Forelimb muscle (tissue), 1 donor: ENCODE measurements at places on chromosomes 12 and 14.

DNA sequence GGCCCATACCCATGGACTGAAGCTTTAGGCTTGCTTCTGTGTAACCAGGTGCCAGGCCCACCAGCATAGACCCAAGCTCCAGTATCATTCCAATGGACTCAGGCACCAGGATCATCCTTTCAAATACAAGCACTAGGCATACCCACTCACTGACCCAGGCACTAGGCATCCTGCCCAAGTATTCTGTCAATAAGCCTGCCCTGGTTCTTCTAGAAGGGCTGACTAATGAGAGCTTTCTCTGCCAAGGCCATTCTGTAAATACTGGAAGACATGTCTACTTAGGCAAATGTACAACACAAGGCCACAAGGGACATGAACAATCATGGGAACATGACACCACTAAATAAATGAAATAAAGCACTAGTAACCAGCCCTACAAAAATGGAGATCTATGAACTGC, 352.2 kb downstream of the FSCB start:
- DNase-seq, result no peak

DNA sequence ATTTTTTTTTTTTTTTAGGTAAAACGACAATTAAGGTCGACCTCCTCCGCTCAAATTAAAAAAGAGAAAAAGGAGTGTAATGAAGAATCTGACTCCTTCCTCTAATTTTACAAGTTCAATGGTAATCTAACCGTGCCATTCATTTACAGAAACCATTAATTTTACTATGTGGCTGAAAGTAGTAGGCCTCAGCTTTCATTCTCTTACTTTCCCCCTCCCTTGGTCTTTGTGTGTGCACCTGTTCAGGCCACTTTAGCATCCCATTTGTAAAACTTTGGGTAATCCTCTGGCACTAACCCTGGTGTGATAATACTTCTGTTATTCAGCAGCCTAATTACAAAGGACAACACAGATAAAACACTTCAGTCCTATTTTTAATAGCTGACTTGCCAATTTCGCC, 128.1 kb downstream of the ASCL1 start:
- DNase-seq, result no peak

DNA sequence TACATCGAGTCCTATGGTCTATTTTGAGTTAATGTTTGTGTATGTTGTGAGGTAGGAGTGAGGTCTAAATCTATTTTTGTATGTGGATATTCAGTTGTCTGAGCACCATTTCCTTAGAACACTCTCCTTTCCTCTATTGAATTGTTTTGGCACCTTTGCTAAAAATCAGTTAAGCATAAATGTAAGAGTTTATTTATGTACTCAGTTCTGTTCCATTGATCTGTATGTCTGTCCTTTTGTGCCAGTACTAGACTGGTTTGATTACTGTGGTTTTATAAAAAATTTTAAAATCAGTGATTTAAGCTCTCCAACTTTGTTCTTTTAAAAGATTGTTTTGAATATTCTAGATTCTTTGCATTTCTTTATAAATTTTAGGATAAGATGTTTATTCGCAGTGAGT, 70.1 kb upstream of the PCNX4 start:
- no peak for DNase-seq

- DNase-seq, result no peak
Observed at GRCh38 chr12:64912516-64913255, 88.2 kb downstream of the TBC1D30 start.

GRCh38 chr12:17035372-17035771, 429.4 kb upstream of the LMO3 start:
- DNase-seq, result no peak

DNA sequence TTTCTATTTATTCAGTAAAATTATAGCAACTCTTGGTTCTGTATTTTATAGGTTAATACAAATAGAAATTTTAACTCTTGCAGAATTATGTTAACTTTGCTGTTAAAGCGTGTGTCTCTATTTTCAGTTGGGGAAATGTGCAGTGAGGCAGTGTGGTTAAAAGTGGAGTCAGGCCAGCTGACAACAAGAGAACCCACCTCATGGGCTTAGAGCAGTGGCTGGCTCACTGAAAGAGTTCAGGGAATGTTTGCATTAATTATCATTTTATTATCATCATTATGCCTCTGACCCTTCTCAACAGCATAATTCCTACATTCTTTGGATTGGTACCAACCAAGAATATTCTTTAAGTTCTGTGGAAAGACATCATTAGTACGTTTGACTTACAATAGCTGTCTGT, 163.8 kb downstream of the DERA start:
- DNase-seq, result no peak

GRCh38 chr12:6827437-6827911, 733 bp upstream of the P3H3 start:
- DNase-seq, result peak; percentile 32

GRCh38 chr14:74444866-74445265, 18.9 kb upstream of the SYNDIG1L start:
- DNase-seq, result no peak

GRCh38 chr14:68976160-68977067, 2.7 kb downstream of the ACTN1 start:
- no peak for DNase-seq

DNA sequence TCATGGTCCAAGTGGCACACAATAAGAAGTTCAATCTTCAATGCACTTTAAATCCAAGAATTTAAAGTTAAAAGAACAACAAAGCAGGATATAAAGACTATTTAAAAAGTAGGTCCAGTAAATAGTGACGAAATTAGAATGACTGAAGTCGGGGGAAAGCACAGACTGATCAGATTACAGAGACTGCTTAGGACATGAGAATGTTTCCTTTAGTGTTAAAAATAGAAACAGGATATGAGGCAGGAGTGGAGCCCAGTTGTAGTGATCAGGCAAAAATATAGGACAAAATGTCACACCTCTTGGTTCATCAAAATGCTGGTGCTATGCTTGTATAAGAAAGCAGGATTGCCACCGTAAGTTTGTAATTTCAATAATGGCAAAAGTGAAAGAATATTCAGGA, 52.2 kb upstream of the CD163 start:
- no peak for DNase-seq

- no peak for DNase-seq
Observed at GRCh38 chr14:50068496-50068895, 47.9 kb downstream of the VCPKMT start.

- no peak for DNase-seq
Observed at GRCh38 chr14:93113678-93114067, 2.1 kb downstream of the ITPK1 start.

DNA sequence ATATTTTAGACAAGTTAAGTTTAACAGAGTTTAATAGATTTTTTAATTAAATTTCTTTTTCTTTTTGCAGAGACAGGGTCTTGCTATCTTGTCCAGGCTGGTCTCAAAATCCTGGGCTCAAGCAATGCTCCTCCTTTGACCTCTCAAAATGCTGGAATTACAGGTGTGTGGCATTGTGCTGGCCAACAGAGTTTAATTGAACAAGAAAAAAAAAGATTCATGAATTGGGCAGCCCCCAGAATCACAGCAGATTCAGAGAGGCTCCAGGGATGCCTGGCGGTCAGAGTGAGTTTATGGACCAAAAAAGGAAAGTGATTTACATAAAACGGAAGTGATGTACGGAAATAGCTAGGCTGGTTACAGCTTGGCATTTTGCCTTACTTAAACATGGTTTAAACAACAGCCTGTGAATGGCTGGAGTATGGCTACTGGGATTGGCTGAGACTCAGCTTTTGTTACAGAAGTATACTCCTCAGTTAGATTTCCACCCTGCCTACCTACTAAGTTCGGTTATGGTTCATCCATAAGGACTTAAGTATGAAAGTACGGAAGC, 14.5 kb upstream of the TESPA1 start:
- no peak for DNase-seq

DNA sequence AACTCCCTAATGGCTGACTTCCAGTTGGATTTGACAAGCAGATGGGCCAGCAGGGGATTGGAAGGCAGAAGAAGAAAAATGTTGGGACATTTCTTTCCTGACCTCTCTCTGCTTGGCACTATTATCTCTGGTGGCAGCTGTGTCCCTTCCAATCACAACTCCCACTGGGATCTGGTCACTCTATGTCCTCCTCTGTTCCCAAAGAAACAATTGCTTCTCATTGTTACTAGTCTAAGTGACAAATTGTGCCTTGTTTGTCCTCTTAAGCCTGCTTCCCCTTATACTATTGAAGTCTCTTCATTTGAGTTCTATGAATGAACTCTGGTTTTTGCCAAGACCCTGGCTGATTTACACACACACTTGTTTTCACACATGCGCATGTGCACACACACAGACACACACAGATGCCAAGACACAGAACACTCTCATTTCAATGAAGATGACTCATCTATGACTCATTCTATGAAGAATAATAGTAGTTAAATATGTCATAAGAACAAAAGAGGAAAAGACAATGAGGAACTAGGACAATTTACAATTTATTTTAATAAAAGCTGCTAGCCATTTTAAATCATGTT, 83.0 kb upstream of the FAR2 start:
- DNase-seq, result no peak

DNA sequence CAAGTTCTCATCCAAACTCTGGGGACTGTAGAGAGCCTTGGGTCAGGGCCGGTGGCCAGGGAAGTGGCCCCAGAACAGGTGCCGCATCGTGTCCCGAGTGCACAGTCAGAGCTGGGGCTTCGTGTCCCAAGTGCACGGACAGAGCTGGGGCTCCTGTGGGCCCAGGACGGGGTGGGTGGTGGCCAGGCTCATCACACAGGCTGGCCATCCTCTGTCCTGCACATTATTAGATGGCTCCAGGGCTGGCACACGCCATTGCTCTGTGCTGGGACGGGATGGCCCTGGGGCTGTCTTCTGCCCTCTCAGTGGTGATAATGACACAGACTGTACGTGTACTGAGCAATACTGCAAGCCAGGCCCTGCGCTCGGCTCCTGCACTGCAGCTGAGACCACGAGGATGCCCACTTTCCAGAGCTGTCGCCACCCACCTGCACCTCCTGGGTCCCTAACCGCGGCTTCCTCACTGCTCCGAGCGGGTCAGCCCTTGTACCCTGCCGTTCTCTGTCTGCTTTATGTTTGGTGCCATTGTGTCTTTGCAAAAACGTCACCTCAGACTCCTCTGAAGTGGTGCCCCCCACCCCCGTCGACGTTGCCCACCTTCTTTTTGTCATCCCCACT, 1.9 kb downstream of the FBRSL1 start:
- no peak for DNase-seq

GRCh38 chr12:116384691-116385485, 107.4 kb upstream of the MED13L start:
- no peak for DNase-seq

- DNase-seq, result no peak
Observed at GRCh38 chr14:60647081-60647836, 2.0 kb downstream of the SIX1 start.

- DNase-seq, result no peak
Observed at GRCh38 chr12:32454075-32454474, 54.7 kb downstream of the FGD4 start.

GRCh38 chr14:27688841-27689444, 1077.6 kb upstream of the FOXG1 start:
- no peak for DNase-seq

GRCh38 chr14:105860615-105861580, 334.5 kb downstream of the TMEM121 start:
- DNase-seq, result no peak

GRCh38 chr12:124650912-124651311, 83.5 kb upstream of the NCOR2 start:
- no peak for DNase-seq

DNA sequence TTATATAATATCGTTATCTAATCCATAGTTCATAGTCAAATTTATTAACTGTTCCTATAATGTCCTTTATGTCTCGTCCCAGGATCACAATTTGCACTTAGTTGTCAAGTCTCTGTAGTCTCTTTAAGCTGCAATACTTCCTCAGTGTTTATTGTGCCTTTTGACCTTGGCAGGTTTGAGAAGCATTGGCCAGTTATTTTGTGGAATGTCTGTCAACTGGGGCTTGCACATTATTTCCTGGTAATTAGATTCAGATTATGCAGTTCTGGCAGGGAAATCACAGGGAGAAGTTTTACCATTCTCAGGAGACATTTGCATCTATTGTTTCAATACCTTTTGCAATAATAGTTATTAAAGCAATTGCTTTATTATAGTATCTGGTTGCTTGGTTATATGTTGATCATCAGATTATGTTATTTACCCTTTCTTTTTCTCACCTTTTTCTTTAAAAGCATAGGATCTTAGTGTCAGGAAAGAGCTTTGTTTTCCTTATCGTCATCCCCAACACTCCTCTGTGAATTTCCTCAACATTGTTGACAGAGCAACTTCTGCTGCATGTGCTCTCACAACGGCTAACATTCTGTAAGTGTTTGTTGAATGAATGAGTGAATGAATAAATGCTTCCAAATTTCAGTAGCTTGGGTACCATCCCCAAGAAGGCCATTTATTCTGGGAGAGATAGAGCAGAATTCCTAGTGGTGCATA, 3.7 kb upstream of the ART4 start:
- no peak for DNase-seq

DNA sequence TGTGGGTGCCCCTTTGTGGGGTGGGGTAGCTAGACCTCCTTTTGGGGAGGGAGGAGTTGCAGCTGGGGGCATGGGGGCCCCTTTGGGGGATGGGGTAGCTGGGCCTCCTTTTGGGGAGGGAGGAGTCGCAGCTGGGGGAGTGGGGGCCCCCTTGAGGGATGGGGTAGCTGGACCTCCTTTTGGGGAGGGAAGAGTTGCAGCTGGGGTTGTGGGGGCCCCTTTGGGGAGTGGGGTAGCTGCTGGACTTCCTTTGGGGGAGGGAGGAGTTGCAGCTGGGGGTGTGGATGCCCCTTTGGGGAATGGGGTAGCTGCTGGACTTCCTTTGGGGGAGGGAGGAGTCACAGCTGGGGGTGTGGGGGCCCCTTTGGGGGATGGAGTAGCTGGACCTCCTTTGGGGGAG, 7.0 kb downstream of the NACA start:
- no peak for DNase-seq

GRCh38 chr12:67271976-67272375, 2.8 kb downstream of the CAND1 start:
- no peak for DNase-seq

DNA sequence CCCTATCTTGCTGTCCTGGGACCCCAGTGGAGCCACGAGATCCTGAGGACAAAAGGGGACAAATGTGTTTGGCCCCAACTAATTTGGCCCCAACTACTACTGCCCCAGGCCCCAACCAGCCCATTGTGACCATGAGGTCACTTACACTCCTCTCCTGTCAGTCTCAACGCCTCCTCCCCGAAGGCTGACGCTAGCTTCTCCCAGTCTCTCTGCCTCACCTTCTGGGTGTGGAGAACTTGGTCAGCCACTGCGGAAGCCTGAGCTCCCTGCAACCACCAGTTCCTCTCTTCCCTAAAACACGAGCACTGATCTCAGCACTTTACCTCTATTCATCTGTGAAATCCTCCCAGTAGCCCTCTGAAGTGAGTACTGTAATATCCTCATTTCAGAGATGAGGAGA, 13.3 kb downstream of the FAM181A start:
- DNase-seq, result no peak

GRCh38 chr12:47849261-47849660, 29.6 kb upstream of the HDAC7 start:
- no peak for DNase-seq

DNA sequence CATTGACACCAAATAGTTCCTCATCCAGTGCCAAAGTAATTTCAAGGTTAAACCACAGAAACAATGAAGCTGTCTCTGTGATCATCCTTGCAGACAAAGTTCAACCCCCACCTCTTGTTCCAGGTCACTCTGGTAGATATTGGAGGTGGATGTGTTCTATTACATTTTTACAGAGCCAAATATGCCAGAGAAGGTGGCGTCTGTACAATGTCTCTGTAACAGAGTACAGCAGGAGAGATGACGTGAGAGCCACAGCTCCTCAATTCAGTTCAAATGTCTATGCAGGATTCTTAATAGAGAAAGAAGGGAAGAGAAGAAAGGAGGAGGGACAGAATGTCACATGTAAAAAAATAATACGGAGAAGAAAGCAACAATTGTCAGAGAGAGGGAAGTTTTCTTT, 268.3 kb upstream of the OR4E1 start:
- DNase-seq, result no peak
